Fibroblast of skin of left biceps (primary cell): ENCODE measurements at places on chromosomes 3 and 15.
A peak's percentile ranks its signal among the peaks of the same experiment; 100 is the strongest.

DNA sequence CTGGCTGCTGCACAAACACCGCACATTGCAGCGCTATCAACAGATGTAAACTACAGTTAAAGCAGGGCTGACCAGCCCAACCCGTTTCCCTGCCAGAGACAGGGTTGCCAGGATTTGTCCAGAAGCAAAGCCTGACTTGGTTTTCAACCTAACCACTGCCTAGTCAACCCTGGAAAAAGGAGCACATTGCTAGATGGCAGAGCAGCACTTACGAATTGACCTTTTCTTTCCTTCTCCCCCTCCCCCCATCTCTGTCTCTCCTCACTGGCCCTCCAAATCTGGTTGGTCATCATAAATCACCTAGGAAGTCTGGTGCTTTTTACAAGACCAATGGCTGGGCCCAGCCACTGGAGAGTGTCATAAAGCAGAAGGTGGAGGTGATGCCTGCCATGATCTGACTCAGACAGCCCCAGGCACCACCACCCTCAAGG, 51.3 kb downstream of the ABCC5 start:
- no peak for DNase-seq

DNA sequence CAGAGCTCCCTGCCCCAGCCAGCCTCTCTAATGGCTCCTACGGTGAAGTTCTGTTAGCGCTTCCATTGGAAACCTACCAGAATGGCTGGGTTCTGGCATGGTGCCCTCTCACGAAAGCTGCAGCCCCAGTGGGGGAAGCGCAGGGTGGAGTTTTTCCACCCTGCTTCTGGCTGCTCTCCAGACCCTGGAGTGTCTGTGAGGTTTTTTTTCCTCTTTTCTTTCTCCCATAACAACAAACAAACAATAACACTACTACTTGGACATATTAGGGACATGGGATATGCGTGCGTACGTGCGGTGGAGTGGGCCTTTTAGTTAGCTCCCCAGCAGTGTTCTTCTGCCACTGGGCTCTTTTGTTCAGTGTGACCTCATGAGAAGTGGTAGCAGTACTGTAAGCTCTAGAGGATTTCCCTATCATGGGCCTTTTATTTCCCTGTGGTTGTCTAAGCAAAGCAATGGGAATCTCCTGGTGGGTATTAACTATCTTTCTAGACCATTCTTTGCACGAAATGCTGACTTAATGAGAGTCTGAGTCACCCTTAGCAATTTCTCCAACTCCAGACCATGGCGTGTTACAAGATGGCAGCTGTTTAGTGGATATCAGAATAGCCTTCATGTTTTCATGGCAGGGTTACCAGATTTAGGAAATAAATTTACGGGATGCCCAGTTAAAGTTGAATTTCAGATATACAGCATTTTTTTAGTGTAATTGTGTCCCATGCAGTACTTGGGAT, 161.9 kb downstream of the FNDC3B start:
- DNase-seq, result peak; percentile 73

DNA sequence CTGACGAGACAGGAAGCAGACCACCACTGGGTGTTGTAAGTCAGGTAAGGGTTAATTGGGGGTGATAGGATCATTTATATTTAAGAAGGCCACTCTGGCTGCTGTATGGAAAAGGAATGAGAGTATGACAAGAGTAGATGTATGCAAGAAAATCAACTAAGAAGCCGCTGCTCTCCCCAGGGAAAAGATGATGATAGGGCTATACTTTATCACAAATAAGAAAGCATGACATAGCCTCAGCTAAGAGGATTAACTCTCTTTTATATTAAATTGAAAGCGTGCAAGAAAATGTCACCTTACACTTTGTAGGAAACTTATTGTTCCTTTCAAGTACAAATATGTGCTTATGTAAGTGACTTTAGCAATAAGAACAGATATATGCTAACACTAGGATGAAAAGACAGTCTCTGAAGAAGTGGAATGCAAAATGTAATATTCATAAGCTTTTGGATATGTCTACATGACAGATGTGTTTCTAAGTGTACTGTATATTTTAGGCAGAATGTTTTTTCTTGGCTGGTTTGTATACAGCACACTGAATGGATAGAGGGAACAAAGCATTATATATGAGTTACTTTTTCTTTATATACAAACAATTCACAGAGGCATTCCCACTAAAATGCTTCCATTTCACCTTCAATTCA, 8.7 kb upstream of the NDUFB4 start:
- no peak for DNase-seq

DNA sequence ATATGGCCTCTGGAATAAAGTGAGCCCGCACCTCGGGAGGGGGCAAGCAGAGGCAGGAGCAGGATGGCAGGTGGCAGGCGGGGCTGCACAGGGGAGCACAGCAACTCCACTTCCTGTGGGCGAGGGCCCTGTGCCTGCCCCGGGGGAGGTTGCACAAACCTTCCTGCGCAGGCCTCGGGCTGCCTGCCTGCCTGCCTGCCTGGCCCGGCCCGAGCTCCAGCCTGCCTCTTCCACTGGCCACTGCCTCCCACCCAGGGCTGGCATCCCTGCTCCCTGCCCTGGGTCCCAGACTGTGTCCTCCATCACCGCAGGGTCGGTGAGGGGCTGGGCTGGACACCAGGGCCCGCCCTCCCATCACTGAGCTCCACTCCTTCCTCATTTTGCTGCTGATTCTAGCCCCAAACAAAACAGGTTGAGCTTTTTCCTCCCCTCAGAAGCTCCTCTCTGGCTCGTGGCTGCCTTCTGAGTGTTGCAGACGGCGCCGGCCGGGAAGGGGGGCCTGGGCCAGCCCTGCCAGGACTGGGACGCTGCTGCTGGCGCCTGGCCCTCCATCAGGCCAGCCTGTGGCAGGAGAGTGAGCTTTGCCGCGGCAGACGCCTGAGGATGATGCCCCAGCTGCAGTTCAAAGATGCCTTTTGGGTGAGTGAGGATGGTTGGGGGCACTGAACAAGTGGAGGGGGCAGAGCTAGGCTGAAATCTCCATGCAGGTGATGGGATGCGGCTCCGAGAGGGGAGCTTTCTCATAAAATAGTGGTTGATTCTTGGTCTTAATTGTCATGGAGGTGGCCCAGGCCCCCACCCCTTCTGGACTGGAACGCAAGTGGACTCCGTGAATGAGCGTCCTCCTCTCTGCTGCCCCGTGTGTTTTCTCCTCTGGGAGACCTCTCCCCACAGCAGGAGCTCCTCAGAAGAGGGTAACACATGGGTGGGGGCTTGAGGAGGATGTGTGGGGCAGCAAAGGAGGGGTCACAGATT, at the start of gene PSTPIP1:
PSTPIP1 (plus strand) TSS at position 156 of the 975 bp plus-strand sequence; CDS start at position 604, 448 bp downstream.
- no peak for DNase-seq

DNA sequence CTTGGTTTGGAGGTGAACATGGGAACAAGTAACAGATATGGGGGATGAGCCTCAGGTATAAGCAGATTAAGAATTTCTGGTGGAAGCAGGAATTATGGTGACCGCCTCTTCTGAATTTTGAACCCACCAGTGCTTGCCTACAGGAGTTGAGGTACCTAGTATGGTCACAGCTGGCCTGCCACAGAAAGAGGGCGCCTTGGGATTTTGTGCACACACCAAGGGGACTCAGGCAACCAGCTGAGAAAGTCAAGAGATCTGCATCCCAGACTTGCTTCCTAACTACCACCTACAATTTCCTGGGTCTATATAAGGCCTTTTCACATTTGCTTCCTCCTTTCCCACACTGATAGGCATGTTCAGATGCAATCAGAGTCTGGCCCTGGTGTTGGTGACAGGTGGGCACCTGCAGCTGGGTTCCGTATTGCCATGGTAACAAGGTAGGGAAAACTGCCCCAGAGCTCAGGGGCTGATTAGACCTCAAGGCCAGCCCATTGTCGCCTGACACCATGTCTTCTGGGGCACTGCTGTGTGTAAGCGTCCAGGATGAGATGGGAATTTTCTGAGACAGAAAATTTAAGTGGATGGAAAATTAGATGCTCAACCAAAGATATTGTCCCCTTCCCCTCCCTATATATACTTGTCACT, 75.9 kb upstream of the RASGRF1 start:
- no peak for DNase-seq

GRCh38 chr3:63508305-63508704, 144.2 kb upstream of the SNTN start:
- DNase-seq, result no peak

GRCh38 chr3:67094774-67095173, 96.7 kb downstream of the KBTBD8 start:
- peak; percentile 75 for DNase-seq
